ENCODE measurements at places on chromosomes 2 and 18.

GRCh38 chr2:20672201-20672951 is 5.4 kb downstream of the GDF7 start:
- no peak for DNase-seq

- no peak for DNase-seq
These were observed 714.0 kb downstream of the EPHA4 start for GRCh38 chr2:220858101-220858500.

- no peak for DNase-seq
These were observed 46.0 kb downstream of the GAREM1 start for GRCh38 chr18:32424696-32425095.

DNA sequence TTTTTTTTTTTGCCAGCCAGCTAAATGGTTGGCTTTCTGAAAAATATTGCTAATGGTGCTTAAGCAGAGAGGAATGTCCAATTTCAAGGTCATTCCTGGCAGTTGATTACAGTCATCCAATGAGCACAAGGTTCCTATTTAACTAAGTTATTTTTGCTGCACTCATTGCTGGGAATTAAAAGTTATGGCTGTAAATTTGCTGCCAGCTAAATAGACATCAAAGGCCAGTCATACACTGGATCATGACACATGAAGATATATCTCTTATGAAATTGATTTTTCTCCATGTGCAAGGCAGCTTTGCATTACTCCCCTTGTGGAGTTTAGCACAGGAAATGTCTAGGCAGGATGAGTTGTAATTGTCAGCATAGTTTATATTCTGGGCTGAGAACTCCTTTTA is 1898.4 kb upstream of the CELF4 start:
- no peak for DNase-seq

DNA sequence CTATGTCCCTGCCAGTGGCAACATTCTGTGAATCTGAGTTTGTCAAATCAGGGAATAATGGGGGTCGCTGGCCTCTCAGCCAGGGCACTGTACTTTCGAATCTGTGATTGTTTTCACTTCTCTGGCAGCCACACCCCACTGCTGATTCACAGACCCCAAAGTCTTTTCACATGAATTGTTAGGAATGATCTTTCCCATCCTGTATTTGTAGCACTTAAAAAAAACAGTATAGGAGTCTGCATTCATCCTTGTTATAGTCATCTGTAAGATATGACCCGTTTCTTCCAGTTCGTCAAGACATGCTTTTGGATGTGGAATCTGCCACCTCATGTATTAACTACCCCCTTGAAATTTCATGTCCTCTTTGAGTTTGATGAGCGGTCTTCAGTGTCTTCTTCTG is 928 bp downstream of the NAGK start:
- no peak for DNase-seq

- DNase-seq, result no peak
These were observed 3.3 kb downstream of the AGAP1 start for GRCh38 chr2:235497096-235497495.

DNA sequence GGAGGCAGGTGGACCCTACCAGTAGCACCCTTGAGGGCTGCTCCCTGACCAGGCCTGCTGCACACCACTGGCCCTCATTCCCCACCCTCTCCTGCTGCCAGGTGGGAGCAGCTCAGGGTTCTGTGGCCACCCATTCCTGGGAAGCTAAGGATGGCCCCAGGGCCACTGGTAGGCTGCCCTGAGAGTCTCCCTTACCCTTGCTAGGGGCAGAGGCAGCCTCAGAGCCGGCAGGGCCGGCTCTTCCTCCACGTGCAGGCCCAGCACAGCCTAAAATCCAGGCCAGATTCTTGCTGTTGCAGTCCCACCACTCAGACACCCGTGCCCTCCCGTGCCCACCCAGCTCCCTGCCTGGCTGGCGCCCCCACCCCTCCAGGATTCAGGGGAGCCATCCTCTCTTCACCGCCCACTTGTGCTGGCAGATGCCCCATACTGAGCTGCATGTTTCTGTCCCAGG is 199.0 kb downstream of the EIPR1 start:
- DNase-seq, result no peak

DNA sequence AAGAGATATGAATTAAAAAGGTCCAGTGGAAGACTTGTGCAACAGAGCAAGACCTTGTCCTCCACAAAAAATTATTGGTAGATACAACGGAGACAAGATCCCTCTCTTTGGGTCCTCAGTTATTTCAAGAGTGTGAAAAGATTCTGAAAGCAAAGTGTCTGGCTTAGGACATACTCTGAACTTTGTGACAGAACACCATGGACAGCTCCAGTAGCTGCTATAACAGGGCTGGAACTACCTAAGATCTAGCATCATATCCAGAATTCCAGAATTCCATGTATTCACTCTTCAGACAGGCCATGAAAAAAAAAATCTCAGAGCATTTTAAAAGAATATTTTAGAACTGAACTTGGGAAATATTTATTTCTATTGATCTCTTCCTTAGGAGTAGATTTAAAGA is 74.8 kb upstream of the ZBTB14 start:
- no peak for DNase-seq

GRCh38 chr2:158060835-158061435 is 40.7 kb upstream of the UPP2 start:
- DNase-seq, result no peak

DNA sequence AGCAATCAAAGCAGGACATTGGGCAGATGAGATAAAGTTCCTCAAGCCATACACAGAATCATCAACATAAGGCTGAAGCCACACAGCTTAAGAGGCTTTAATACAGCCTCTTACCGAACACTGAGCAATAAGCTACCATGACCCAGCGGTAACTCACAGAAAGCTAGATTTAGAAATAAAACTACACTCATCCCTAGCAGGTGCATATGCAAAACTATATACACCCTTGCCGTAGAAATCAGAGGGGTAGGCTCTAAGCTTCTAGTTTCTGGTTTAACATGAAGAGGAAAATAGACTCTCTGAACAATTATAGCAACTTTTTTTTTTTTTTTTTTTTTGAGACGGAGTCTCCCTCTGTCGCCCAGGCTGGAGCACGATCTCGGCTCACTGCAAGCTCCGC is 428.8 kb upstream of the FIGN start:
- DNase-seq, result no peak

GRCh38 chr2:187985923-187986322 is 305.8 kb upstream of the GULP1 start:
- peak; percentile 16 for DNase-seq

GRCh38 chr2:173134703-173135102 is 59.1 kb downstream of the MAP3K20 start:
- DNase-seq, result no peak

GRCh38 chr2:239411117-239411516 is 10.3 kb upstream of the HDAC4 start:
- DNase-seq, result no peak

GRCh38 chr2:65495251-65495877 is 63.0 kb upstream of the SPRED2 start:
- no peak for DNase-seq

- DNase-seq, result no peak
These were observed 19.7 kb downstream of the FIGN start for GRCh38 chr2:163716101-163716500.

- DNase-seq, result no peak
These were observed 243.7 kb upstream of the PXDN start for GRCh38 chr2:1988049-1988448.

DNA sequence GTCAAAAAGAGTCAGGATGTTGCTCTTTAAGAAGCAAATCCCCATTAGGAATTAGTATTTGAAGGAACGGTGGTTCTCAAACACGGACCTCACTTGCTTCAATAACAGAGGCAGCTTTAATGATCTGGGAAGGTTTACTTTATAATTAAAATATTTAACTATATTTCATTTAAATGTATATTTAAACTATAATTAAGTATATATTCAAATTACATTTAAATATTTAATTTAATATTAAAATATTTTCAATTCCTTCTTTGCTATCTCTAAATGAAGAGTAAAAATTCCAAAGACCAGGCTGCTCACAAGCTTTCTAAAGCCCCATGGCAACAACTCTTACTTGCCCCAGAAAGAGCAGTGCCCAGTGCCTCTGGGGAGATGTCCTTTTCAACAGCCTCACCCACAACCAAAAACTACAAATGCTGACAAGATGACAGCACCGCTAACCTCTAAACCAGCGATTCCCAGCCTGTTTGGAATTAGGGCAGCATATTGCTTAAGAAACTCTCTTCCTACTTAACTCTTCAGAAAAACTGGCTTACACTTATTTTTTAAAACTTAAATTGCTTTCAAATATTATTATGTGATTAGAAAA is 62.9 kb upstream of the POU3F3 start:
- no peak for DNase-seq

GRCh38 chr2:117980783-117981676 is 32.8 kb downstream of the CCDC93 start:
- DNase-seq, result no peak

- DNase-seq, result no peak
These were observed 70.6 kb downstream of the LYPD6 start for GRCh38 chr2:149400997-149401396.

GRCh38 chr2:147568109-147568508 is 276.7 kb upstream of the ACVR2A start:
- no peak for DNase-seq

DNA sequence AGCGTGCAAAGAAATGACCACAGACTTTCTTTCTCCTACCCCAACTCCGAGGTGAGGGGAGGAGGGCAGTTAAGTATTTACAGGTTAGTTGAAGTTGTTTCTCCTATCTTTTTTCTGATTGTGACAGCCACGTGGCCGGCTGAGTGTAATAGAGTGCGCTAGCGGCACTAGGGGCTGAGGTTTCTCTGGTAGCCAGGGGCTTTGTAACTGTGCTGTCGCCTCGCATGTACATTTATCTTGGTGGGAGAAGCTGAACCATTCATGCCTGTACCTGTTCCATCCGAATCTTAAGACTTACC is 214.1 kb upstream of the STON1 start:
- DNase-seq, result peak; percentile 60

DNA sequence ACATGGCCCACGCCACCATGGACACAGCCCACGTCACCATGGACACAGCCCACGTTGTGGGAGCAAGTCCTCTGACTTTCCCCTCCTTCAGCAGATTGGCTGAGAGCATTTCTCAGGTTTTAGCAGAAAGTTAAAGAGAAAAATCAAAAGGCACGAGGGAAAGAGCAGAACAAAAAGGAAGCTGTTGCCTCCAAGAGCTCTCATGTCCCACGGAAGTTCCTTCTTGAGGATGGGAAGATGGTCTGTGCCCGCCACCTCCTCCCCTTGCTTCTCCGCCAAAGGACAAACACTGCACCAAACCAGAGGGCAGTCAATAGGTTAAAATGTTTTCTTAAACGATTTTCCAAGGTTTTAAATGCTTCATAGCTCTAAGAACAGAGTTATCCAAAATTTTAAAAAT is 148.4 kb downstream of the HDAC4 start:
- no peak for DNase-seq

GRCh38 chr18:48452861-48453323 is 43.7 kb upstream of the ZBTB7C start:
- DNase-seq, result no peak

- DNase-seq, result no peak
These were observed 28.2 kb upstream of the ATG16L1 start for GRCh38 chr2:233223059-233223894.

DNA sequence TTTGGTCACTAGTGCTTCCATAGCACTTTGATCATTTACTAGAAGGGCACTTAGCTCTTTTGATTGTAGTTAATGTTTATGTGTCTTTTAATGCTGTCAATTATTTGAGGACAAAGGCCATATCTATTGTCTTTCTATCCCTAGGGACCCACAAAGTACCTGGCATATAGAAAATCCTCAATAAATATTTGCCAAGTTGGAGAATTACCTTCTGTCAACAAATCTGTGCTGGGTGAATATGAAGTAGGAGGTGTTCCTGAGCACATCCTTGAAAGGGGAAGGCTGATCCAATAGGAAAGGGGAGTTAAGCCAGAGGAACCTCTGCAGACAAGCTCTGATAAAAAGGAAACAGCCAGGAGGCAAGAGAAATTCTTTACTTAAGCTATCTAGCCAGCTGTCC is 8.2 kb downstream of the DPP4 start:
- peak; percentile 16 for DNase-seq

GRCh38 chr2:15963977-15964670 is 23.8 kb downstream of the MYCN start:
- DNase-seq, result no peak

- no peak for DNase-seq
These were observed 138.1 kb downstream of the SETBP1 start for GRCh38 chr18:44818668-44819403.

GRCh38 chr18:44651478-44651877 is 29.2 kb upstream of the SETBP1 start:
- no peak for DNase-seq

DNA sequence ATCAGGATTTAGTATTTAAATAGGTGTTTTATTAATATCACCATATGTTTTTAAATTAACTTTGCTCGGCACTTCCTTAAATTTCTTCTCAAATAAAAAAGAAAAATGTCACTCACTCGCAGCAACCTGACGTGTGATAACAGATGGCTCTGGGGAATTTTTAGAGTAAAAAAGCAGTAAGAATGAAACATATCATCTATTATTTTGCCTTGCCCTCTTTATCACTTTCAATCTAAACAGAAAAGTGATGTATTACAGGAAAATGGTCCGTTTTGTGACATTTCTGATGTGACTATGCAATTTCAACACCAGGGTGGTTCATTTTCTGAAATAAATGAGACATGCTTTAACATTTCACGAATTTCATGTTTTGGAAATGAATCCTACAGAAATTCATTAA is 1368.0 kb upstream of the LRRTM1 start:
- no peak for DNase-seq

- no peak for DNase-seq
These were observed 47.4 kb upstream of the SIX3 start for GRCh38 chr2:44894058-44894457.

DNA sequence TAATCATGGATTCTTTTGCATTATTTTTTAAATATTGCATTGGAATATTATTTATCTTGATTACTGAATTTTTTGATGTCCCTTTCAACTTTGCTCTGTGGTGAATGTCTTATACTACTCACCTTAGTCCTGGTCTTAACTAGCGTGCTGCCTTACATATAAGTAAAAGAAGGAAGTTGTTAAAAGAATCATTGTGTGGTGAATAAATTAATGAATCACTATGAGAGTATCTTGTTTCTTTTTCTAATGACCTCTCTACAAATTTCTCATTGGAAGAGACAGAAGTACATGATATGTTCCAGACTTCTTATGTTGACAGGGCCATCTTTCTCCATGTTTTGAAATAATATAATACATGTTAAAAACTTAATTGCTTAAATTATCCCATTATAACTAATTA is 432.6 kb upstream of the MMADHC start:
- DNase-seq, result no peak

DNA sequence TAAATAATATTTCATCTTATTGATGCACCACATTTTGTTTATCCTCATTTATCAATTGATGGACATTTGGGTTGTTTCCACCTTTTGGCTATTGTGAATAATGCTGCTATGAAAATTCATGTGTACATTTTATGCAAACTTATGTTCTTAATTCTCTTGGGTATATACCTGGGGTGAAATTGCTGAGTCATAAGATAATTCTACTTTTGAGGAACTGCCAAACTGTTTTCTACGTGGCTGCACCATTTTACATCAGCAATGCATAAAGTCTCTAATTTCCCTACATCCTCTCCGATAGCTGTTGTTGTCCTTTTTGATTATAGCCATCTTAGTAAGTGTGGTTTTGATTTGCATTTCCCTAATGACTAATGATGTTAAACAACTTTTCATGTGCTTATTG is 116.5 kb upstream of the DLX2 start:
- DNase-seq, result no peak

GRCh38 chr2:233163486-233164103 is 87.9 kb upstream of the ATG16L1 start:
- no peak for DNase-seq

GRCh38 chr2:113930448-113930847 is 40.6 kb downstream of the ACTR3 start:
- no peak for DNase-seq
